ENCODE measurements at places on chromosomes 5 and 9.

- no peak for DNase-seq
These were observed 66.0 kb downstream of the ZNF366 start for GRCh38 chr5:72441094-72441723.

DNA sequence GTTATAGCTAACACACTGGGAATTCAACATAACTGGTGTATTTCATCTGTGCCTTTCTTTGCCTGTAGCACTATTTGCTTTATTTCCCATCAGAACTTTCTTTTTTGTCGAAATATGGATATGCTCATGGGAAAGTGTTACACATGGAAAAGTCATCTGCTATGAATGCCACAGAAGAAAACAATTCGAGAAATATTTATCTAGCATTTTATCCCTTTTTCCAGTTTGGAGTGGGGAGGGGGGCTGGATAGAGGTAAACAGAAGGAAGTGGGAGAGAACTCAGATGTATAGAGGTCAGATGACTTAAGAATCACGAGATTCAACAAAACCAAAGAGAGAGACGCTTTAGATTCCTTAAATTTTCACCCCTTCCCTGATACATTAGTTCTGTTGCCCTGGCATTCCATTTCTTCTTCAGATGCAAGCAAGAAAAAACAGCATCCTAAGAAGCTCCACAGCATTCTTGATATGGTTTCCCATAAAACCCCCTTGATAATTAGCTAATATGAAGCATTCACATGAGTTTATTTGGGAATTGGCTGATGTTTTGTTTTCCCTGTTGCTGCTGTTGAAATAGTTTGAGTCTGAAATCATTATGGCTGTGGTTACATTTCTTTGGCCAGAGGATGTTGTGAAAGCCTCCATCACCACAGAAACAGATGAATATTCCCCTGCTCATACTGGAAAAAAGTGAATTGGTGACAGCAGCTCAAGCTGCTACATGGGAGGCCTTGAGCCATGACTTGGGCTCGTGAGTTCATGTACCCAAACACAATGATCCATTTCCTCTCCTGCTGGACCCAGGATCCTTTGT, 335.8 kb upstream of the DAB2 start:
- no peak for DNase-seq

DNA sequence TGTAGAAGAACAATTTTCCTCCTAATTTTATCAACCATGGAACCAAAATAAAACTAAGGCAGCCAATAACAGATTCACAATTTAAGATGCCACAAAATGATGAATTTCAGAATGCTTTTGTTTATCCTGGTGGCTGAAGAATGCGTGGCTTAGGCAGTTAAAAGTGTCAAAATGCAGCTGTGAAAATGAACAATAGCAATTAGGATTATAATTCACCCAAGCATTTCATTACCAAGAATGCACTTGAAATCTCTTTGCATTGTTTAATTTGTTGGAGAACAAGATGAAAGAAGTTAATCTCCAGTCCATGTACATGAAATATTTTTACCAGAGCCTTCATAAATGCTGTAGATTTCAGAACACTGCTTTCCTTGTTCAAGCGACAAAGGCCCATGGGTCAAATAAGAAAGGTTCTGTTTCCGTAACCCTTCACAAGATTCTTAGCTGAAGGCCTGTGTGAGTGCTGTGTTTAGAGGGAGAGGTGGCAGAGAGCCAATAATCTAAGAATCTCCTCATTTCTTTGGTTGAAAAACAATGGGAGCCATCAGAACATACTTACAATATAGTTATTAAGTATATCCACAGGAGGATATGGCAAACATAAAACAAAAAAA, 39.3 kb downstream of the CLINT1 start:
- DNase-seq: peak; percentile 22

DNA sequence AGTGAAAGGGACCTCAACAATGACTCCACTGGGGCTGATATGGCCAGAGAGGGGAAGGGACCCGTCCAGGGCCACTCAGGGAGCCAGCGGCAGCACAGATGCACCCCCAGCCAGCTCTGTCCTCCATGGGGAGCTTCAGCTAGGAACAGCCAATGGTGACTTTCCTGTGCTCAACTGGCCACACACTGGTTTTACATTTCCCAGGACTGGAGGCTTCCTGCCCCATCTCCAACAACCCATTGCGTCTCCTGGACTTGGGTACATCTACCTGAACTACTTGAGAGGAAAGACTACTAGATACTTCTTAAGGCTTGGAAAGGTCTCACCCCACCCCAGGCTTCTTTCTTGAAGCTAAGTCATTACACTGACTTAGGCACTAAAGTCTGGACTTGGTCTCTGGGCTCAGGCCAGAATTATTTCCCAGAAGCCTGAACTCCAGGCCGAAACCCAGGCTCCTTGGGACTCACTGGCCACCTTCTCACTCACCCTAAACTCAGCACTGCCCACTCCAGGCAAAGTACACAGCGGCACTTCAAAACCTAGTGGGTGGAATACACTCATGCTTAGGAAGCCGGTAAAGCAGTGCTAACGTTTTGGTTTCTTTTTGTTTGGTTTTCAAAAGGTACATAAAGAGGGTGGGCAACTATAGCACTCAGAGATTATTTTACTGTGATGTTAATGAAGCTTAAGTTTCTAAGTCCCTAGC, 1.5 kb downstream of the IGFBPL1 start:
- no peak for DNase-seq

GRCh38 chr5:73322437-73323076, 126.0 kb downstream of the FOXD1 start:
- DNase-seq: no peak

DNA sequence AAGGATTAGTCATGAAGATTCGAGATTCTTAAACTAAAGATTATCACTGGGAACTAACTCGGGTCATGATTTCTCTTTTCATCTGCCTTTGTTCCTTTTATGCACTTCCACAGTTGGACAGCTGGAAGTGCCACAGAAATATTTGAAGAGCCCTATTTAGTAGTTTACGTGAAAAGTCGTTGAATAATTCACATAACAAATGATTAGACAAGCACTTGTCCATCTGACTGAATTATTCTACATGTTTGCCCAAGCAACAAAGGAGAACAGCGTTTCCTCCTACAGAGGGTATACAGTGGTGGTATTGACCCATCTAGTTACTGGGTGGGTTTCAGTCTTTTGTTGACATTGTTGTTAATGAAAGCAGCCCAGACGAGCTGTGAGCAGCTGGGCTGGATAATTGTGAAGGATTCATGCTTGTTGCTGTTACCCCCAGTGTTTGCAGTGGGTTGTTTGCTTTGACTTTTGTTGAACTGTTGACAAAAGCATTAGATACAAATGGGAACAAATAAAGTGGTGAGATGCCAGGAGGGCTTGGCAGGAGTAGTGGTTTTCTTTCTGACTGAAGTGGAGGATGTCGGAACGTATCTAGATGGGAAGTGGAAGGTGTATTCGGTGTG, 96.2 kb downstream of the TLE4 start:
- peak; percentile 54 for DNase-seq

GRCh38 chr5:473551-474192, 30.7 kb downstream of the EXOC3 start:
- peak; percentile 51 for DNase-seq

- peak; percentile 76 for DNase-seq
These were observed 12.7 kb upstream of the TDRD7 start for GRCh38 chr9:97398999-97399758.

DNA sequence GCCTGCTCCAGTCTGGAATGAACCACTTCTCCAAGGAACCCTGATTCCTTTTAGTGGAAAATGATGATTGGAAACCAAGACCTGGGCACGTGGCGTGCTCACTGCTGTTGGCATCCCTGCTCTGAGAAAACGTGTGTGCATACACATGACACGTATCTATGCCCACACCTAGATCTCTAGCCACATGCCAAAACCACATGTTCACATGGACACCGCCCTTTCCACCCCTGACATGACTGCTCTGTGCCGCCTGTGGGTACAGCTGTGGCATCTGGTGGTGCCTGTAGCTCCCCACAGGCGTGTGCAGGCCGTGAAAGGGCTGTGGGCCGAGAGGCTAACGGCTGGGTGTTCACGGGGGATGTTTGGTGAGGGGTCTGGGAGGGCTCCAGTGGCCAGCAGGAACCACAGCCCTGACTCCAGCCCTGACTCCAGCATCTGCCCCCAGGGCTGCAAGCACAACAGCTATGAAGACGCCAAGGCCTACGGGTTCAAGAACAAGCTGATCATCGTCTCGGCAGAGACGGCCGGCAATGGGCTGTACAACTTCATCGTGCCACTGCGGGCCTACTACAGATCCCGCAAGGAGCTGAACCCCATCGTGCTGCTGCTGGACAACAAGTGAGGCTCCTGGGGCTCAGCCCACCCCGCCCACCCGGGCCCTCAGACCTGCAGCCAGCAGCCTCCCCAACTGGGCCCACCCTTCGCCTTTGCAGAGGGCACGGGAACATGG, 75.1 kb downstream of the KCNT1 start:
- no peak for DNase-seq

GRCh38 chr9:69571032-69571431, 101.1 kb downstream of the APBA1 start:
- no peak for DNase-seq

DNA sequence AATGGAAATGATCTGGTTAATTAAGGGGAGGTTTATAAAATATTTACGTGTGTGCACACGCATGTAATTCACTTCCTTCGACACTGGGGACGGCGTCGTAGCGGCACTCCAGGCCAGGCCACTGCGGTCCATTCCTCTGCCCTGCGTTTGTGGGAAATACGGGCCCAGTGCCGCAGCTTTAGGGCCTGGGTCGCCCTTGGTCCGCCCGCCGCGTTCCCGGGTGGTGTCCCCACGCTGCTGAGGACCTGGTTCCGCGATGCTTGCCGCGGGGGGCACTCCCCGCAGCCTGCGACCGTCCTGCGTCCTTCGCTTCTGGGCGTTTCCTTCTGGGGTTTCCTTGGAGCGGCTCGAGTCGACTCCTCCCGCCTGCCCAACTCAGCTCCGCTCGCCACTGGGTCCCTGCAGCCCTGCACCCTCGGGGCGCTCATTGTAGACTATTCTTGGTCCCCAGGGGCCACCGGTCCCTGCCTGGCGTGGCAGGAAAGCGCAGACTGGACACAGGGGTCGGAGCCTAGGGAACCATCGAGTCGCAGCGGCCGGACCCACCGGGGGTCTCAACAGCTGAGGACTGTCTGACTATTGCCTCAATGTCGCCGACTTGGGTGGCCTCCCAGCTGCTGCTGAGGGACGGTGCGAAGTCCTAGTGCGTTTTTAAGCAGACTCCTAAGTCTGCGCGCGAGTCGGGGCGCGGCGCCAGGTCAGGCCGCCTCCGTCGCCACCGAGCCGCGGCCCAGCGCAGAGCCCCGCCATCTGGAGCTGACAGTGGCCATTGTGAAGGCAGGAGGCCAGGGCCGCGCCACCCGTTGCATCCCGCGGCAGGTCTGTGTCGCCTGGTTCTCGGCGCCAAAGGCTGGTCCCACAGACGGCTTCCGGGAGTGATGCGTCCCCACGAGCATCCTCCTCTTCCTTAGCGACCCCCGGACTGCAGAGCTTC, 4.4 kb upstream of the IRX1 start:
- peak; percentile 60 for DNase-seq

DNA sequence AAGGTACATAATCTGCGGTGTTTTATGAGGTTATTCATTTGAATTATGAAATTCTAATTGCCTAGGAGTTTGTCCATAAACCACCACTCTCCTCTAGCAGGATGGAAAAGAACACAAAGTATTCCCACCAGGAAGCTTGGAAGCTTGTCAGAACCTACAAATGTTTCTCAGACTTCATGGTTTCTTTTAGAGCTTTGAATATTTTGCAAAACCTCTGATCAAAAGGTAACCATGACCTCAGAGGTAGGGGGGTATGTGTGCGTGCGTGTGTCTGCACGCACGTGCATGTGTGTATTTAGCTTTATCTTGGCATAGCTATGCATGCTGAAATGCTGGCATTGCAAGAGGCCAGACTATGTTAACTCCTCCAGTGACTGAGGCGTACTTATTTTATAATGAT, 847.0 kb downstream of the TLE1 start:
- no peak for DNase-seq

DNA sequence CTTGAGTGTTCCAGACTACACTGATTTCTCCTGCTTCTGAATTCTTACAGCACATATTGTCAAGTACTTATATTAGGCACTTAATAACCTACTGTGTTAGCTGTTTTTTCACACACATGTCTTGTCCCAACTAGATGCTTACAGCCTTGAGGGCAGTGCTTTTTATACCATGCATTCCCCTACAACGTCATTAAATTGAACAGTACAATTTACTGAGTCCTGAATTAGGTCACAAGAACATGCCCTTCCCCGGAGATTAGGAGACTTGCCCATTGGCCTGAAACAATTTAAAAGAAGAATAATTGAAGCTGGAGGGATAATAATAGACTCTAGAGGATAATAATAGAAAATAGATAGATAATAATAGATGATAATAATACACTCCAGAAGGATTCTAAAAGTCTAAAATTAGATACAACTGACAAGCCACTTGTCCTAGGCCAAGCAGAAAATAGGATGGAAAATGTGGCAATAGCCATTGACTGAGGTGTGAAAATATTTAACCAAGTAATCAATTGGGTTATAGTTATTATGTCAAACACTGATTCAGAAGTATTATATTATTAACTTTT, 112.6 kb upstream of the SLC12A2 start:
- DNase-seq: no peak

DNA sequence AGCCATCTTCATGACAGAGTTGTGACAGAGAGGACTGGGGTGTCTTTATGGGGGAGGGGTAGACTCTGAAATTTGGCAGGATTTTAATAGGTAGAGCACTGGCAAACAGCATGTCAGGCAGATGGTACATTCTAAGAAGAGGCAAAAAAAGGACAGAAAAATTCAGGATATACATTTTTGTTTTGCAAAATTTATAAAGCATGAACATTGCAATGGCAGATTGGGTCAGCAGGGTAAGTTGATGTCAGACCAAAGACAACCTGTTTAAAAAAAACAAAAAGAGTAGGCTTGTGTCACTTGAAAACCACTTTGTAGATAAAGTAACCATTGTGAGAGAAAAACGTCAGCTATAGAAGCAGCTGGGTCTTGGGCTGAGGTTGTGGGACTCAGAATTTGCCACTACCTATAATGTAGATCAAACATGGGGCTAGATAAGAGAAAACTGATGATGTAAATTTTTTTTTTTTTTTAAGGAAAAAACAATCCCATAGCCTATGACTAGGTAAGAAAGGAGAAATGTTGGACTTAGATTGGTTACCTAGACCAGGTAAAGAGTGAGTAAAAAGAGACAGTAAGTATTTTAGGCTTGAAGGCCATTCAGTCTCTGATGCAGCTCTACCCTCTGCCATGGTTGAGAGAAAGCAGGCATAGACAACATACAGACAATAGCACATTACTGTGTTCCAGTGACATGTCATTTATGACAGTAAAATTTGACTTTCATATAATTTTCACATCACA, 8.3 kb downstream of the CAMK4 start:
- DNase-seq: no peak

- DNase-seq: no peak
These were observed 272.8 kb downstream of the FBXL17 start for GRCh38 chr5:108109059-108109458.

GRCh38 chr5:1439388-1440097, 5.7 kb downstream of the SLC6A3 start:
- no peak for DNase-seq
